ENCODE measurements at places on chromosomes 5 and 9. TPM values are rescaled to one million over a fixed set of nuclear protein-coding genes. Genes with fewer than 3 reads are reported as not detected.
A peak's percentile ranks its signal among the peaks of the same experiment; 100 is the strongest.

Gene PPP2R2B
- total RNA-seq: 1.6 TPM

Gene GABRG2
- total RNA-seq: not detected

Gene NRG2
- total RNA-seq: 5.9 TPM

Gene PCDHGA2
- 4.6 TPM for total RNA-seq

GRCh38 chr9:104386425-104387069, 117.5 kb upstream of the OR13F1 start:
- no peak overlapping the region for H3K27ac ChIP-seq
- H3K36me3 ChIP-seq: no peaks in the 10 kb centered on the region
- no peaks in the 10 kb centered on the region for H3K4me1 ChIP-seq
- DNase-seq: no peak
- H3K27me3 ChIP-seq: no peaks in the 10 kb centered on the region
- H3K4me3 ChIP-seq: no peak overlapping the region

DNA sequence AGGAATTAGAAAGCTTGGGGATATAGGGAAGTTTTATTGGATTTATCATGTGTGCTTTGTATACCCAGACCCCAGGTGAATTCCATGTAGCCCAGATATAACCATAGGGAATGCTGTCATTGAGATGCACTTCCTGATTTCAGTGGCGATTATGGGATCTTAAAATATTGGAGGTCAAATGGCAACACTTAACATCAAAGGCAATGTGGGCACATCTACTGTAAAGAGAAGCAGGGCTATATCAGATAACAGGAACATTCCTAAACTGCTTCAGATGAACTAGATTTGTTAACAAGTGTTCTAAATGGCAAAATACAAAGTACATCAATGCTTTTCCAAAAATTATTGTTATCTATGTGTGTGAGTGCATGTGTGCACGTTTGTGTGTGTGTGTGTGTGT, 883.5 kb upstream of the EDIL3 start:
- H3K27ac ChIP-seq: no peak overlapping the region
- no peaks in the 10 kb centered on the region for H3K4me1 ChIP-seq
- DNase-seq: no peak
- no peaks in the 10 kb centered on the region for H3K36me3 ChIP-seq

GRCh38 chr5:86354664-86355063, 263.1 kb upstream of the COX7C start:
- no peaks in the 10 kb centered on the region for H3K4me1 ChIP-seq
- H3K4me3 ChIP-seq: no peak overlapping the region

GRCh38 chr9:127628758-127629467, 16.8 kb downstream of the STXBP1 start:
- no peaks in the 10 kb centered on the region for H3K27me3 ChIP-seq
- H3K36me3 ChIP-seq: no peaks in the 10 kb centered on the region
- no peak overlapping the region for H3K4me3 ChIP-seq
- H3K4me1 ChIP-seq: no peaks in the 10 kb centered on the region

GRCh38 chr9:69951411-69951810, 92.2 kb upstream of the MAMDC2 start:
- H3K27me3 ChIP-seq: no peaks in the 10 kb centered on the region
- no peak overlapping the region for H3K27ac ChIP-seq
- no peak for DNase-seq
- H3K36me3 ChIP-seq: no peaks in the 10 kb centered on the region

DNA sequence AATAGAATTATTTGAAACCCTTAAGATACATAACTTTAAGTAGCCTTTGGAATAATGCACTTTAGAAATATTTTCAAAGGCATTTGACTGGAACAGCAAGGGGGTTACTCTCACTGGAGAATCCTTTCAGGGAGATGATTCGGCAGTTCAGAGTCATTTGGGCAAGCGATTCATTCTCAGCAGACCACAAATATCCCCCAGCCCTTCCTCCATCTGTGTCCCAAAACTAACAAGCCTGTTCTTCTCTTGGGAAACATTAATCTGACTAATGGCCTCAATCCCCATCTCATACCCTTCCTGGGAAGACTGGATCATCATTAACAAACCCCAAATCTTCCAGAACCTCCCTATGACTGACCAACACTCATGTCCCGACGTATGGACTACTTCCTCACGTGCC, 65.8 kb upstream of the S1PR3 start:
- no peaks in the 10 kb centered on the region for H3K4me1 ChIP-seq
- no peaks in the 10 kb centered on the region for H3K36me3 ChIP-seq
- DNase-seq: no peak

DNA sequence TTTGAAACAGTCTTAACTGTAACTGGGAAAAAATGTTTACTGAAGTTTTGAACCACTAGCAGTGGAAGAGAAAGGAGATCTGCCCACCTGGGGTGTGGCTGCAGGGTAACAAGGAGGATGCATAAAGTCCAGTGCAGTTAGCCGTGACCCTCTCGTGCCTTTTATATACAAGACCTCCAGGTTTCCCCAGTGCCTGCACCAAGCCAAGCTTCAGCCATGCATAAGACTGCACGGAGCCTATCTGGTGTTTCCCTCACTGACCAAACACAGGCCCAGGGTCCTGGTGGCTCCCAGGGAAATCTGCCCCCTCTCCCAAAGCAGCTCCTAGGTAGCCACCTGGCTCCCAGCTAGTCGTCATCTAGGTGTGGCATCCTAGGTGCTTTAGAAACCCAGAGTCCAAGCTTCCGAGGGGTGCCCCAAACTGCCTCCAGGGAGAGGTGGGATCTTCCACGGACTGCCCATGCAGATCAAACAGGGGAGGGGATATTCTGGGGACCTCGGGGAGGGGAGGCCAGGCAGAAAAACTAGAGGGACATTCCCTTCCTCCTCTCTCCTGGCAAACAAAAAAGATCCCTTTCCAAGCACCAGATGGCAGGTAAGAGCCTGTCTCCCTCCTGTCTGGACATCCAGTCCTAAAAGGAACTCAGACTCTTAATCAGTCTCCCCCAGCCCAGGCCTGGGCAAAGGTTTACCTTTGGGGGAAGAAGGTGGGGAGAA, 2.7 kb downstream of the SHB start:
- H3K27ac ChIP-seq: peak overlapping the region; percentile 85
- DNase-seq: no peak
- H3K36me3 ChIP-seq: no peaks in the 10 kb centered on the region
- no peaks in the 10 kb centered on the region for H3K4me1 ChIP-seq
- peak overlapping the region; percentile 85 for H3K4me3 ChIP-seq
- no peaks in the 10 kb centered on the region for H3K27me3 ChIP-seq

- no peaks in the 10 kb centered on the region for H3K27me3 ChIP-seq
- H3K27ac ChIP-seq: no peak overlapping the region
- DNase-seq: no peak
- no peaks in the 10 kb centered on the region for H3K4me1 ChIP-seq
- H3K36me3 ChIP-seq: no peaks in the 10 kb centered on the region
Observed at GRCh38 chr9:128707446-128707845, 5.1 kb downstream of the PKN3 start.

DNA sequence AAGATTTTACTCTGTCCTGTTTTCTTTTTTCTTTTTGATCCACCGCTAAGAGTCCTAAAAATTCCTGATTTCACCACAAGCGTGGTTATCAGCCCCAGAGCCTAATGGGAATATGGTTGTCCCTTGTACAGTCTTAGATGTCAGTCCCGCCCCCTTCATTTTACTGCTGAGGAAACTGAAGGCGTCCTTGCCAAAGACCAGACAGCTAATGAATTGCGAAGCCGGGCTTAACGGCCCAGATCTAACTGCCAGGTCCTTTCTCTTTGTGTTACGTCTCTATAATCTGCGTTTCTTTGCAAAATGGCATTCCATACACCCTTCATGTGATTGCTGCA, 497 bp downstream of the NSA2 start:
- no peaks in the 10 kb centered on the region for H3K4me1 ChIP-seq
- H3K27me3 ChIP-seq: no peaks in the 10 kb centered on the region
- no peaks in the 10 kb centered on the region for H3K36me3 ChIP-seq
- DNase-seq: no peak
- peak overlapping the region; percentile 79 for H3K27ac ChIP-seq

GRCh38 chr9:92641092-92641809, 28.7 kb downstream of the IPPK start:
- H3K27ac ChIP-seq: no peak overlapping the region
- no peak for DNase-seq
- H3K4me1 ChIP-seq: no peaks in the 10 kb centered on the region
- no peaks in the 10 kb centered on the region for H3K27me3 ChIP-seq
- H3K4me3 ChIP-seq: no peak overlapping the region
- peaks cover 8% of the 10 kb centered on the region for H3K36me3 ChIP-seq

- no peaks in the 10 kb centered on the region for H3K27me3 ChIP-seq
- H3K36me3 ChIP-seq: no peaks in the 10 kb centered on the region
- peaks cover 6% of the 10 kb centered on the region for H3K4me1 ChIP-seq
- peak; percentile 62 for DNase-seq
- H3K4me3 ChIP-seq: no peak overlapping the region
Observed at GRCh38 chr9:73133921-73134407, 17.7 kb upstream of the ANXA1 start.
